ENCODE measurements at places on chromosomes 12 and 14.
A peak's percentile ranks its signal among the peaks of the same experiment; 100 is the strongest.

DNA sequence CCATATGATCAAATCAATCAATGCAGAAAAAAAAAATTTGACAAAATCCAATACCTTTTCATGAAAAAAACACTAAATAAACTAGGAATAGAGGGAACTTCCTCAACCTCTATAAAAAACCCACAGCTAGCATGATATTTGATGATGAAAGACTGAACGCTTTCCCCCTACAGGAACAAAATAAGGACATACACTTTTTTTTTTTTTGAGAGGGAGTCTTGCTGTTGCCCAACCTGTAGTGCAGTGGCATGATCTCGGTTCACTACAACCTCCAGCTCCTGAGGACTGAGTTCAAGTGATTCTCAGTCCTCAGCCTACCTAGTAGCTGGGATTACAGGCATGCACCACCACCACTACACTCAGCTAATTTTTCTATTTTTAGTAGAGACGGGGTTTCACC lies 17.9 kb upstream of the CAMKK2 start:
- DNase-seq: peak; percentile 55

- DNase-seq: peak; percentile 93
Measured at GRCh38 chr14:72699852-72700257, 194.0 kb downstream of the DPF3 start.

DNA sequence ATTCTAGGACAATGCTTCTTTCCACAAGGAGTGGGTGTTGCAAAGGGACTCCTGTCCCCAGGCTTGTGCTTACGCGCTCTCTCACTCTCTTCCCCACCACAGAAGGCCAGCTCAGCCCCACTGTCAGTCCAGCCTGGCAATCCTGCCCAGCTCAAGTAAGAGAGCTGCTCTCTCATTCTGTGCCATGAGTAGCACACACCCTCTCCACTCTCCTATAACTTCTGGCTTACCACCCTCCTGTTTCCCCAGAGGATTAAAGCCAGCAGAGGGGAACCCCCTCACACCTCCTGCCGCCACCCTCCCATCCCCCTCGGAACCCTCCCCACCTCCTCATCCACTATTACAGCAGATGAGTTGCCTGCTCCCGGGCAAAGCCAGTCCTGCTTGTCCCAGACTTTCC lies 17.1 kb downstream of the NCKAP5L start:
- no peak for DNase-seq

GRCh38 chr12:31817120-31817519 lies 88.3 kb upstream of the AMN1 start:
- no peak for DNase-seq

- no peak for DNase-seq
Measured at GRCh38 chr12:118436002-118436730, 59.8 kb downstream of the SUDS3 start.

- DNase-seq: no peak
Measured at GRCh38 chr14:78172428-78172827, 2.3 kb downstream of the NRXN3 start.

- no peak for DNase-seq
Measured at GRCh38 chr12:41795051-41795600, 349.5 kb downstream of the GXYLT1 start.

- DNase-seq: no peak
Measured at GRCh38 chr12:4820971-4821370, 88.7 kb upstream of the KCNA1 start.

- no peak for DNase-seq
Measured at GRCh38 chr12:68428724-68429501, 96.8 kb upstream of the MDM1 start.

- no peak for DNase-seq
Measured at GRCh38 chr12:109191621-109192250, 75.3 kb downstream of the ACACB start.

DNA sequence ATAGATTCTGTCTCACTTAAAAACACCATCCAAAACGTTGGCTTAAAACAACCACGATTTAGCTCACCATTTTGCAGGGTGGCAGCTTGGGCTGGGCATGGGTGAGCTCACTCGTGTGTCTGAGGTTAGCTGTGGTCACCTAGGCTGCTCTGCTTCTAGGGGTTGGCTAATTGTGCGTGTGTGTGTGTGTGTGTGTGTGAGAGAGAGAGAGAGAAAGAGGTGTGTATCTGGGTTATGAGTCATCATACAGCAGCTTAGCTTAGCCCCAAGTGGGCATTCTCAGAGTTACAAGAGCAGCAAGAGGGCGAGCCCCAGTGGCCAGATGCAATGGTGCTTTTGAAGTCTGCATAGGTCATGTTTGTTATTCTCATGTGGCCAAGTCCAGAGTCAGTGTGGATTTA lies 6.0 kb downstream of the FBXW8 start:
- peak; percentile 66 for DNase-seq

GRCh38 chr14:95922080-95922479 lies 45.4 kb downstream of the TUNAR start:
- DNase-seq: no peak

GRCh38 chr12:120684523-120684932 lies 2.4 kb upstream of the MLEC start:
- DNase-seq: peak; percentile 96

DNA sequence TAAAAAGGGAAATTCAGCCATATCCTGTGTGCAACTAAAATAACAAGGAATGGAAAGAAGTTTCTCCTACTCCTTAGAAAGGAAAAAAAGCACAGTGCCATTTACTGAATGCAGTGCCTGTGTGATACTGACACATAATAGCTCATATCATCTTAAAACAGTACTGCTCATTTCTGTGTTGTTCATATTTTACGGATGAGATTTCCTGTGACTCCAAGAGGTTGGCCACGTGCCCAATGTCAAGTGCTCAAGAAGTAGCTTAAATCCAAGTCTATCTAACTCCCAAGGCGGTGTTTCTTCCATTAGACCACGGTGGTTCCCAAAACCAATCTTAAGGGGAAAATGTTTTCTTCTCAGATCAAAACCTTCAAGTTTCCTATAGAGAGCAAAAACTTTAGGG lies 20.0 kb downstream of the MAP3K9 start:
- no peak for DNase-seq

DNA sequence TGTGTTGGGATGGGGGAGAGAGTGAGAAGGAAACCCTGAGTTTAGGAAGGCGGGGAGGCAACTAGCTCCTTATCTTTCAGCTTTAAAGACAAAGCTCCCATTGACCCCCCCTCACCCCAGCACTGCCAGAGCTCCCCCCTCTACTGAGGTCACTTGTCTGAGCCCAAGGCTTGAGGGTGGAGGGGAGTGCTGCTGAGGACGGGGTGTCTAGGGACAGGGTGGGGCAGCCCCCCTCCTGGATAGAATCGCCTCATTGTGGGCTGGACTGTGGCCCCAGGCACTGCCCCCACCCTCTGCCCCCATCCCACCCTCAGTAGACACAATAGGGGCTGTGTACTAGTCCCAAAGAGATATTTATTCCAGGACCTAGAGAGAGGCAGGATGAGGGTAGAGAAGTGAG lies 3.0 kb downstream of the ERBB3 start:
- no peak for DNase-seq

DNA sequence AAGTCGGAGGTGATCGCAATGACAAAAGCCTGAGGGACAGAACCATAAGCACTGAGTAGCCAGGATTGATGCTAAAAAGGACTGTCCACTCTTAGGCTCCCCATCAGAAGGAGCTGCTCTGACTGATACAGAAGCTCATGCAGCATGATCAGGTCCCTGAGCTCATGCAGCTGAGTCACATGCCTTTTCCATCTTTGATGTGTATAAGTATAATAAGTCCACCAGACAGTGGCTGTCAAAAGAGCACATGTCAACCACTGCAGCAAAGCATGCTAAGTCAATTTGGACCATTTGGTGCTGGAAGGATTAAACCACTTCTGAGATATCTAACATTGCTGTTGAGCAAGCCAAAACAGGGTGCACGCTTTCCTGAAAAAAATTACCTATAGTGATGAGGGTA lies 144.1 kb downstream of the NTF3 start:
- DNase-seq: no peak

- no peak for DNase-seq
Measured at GRCh38 chr14:45212231-45212630, 40.8 kb downstream of the MIS18BP1 start.

DNA sequence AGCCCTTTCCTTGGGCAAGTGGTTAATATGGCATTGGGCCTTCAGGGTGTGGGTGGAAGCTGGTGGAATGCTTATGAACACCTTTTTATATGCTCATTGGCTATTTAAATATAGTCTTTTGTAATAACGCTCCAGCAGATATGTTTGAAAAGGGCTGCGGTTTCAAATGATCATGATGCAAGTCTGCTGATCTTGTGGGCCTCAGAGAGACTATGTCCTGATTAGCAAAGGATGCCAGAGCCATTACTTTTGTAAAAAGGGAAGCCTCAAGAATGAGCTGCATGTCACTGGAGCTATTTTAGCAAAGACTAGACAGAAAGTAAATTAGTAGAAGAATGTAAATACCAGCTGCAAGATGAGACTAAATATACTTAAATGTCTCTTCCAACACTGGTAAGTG lies 200.5 kb downstream of the GXYLT1 start:
- DNase-seq: no peak

DNA sequence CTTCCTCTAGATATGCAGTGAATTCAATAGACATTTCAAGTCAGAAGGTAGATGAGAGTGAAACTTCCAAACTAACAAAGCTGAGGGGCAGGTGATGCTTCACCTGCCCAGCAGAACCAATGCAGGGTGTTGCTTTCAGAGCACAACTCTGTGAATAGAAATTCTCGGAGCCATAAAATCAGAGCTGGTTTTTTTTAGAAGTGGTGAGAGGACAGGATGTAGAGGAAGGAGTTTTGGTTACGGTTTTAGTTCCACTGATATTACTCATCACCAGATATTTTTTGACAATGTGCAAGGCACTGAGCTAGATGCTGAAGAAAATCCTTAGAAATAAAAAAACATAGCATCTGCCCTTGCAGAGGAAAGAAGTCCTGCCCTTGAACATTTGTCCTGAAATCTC lies 62.2 kb downstream of the BMP4 start:
- DNase-seq: no peak

DNA sequence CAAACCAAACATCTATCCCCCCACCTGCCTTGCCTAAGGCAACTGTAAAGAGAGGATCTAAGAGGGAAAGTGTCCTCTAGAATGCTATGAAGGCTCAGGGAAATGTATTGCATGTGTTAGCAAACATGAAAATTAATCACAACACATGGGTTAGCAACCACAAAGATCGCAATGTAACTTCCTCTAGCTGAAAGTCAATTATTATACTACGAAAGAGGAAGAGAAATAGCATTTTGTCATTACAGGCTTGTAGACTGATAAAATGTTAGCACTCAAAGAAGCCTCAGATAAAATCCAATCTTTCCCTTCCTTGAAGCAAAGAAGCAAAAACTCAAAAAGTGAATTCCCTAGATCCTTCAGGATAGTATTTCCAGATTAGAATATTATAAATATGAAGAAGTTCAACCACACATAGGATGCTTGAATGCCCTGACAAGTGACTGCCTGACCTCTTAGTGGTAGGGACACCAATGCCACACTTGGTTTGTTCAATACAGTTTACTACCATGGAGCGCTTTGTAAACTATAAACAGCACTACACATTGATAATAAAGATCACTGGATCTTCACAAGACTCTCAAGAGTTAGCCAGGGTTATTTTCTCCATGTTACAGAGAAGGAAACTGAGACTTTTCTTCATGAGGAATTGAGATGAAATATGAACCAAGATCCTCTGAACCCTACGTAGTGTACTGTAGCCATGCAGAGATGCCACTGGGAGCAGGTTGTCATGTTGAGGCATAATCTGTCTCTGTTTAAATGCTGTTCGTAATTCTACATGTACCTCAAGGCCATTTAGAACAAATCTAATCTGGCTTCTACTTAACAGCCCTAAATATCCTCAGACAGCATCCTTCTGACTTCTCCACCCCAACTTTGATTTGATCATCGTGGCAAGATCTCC lies 100.7 kb downstream of the ITPR2 start:
- peak; percentile 83 for DNase-seq

DNA sequence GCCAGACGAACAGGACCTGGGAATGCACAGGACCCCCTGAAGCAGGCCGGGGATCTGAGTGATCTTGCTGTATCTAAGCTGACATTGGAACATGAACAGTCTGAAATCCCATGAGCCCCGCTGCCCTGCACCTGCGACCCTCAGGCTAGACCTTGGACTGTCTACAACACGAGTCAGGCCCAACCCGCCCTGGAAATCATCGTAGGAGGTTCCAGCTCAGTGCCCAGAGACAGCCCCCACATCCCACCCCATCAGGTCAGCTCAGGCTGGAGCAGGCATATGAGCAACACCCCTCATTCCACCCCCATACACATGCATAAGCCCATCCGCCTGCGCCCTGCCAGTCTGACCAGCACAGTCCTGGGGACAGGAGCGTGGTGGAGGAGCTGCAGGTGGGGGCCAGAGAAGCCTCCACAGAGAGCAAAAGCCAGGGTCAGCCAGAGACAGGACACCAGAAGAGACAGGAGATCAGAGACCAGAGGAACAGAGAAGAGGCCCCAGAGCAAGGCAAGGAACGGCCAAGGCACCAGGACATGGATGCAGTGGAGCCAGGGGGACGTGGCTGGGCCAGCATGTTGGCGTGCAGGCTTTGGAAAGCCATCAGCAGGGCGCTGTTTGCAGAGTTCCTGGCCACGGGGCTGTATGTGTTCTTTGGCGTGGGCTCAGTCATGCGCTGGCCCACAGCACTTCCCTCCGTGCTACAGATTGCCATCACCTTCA lies at the start of gene AQP6:
TSS of gene AQP6 (plus strand) at position 307 of the 720 bp plus-strand sequence. CDS start at position 534, 227 bp downstream.
- no peak for DNase-seq

- no peak for DNase-seq
Measured at GRCh38 chr12:96070670-96071279, 35.4 kb upstream of the LTA4H start.

GRCh38 chr12:96256672-96257361 lies 62.6 kb downstream of the ELK3 start:
- no peak for DNase-seq

- no peak for DNase-seq
Measured at GRCh38 chr12:9880532-9881078, 684 bp upstream of the KLRF2 start.

DNA sequence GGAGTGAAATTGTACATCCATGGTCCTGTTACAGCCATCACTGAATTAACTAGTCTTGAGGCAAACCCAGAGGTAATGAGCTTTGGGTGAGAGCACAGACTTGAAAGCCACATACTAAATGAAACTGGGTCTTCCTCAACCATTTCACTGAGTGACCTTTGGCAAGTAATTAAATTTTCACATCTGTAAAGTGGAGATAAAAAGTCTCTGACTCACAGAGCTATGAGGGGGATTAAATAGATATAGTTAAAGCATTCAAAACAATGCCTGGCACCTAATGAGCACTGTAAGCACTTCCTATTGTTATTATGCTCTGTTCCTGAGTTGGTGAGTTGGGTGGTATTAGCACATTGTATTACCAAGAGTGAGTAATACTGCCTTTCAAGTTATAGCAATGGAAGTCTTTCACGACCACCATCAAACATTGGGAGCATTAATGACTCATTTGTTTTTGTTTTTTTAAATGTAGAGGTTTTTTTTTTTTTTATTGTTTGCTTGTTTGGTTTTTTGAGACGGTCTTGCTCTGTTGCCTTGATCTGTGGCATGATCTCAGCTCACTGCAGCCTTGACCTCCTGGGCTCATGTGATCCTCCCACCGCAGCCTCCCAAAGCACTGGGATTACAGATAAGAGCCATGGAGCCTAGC lies 12.5 kb upstream of the STRN3 start:
- peak; percentile 33 for DNase-seq

GRCh38 chr12:31578632-31579031 lies 12.3 kb downstream of the DENND5B start:
- no peak for DNase-seq

GRCh38 chr14:99181804-99182520 lies 90.0 kb downstream of the BCL11B start:
- no peak for DNase-seq
